Type B pancreatic cell (in vitro differentiated cells): ENCODE measurements at places on chromosomes 16 and 17.

DNA sequence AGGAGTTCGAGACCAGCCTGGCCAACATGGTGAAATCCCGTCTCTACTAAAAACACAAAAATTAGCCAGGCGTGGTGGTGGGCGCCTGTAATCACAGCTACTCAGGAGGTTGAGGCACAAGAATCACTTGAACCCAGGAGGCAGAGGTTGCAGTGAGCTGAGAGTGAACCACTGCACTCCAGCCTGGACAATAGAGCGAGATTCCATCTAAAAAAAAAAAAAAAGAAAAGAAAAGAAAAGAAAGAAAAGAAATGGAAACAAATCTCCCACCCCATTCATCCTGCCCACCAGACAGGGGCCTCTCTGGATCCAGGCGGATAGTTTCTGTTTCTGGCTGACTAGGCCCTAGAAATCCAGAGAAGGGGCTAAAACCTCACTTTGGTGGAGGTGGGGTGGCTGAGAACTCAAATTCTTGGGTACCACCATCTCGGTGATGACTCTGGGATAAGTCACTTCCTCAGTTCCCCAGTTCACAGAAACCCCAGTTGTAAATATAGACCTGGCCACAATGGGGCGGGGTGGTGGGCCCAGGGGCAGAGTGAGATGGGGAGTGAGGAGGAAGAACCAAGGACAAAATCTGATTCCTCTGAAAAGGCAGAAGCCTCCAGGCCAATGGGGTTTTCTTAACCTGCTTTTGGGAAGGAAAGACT lies 22.2 kb downstream of the SOCS1 start:
- DNase-seq: no peak

DNA sequence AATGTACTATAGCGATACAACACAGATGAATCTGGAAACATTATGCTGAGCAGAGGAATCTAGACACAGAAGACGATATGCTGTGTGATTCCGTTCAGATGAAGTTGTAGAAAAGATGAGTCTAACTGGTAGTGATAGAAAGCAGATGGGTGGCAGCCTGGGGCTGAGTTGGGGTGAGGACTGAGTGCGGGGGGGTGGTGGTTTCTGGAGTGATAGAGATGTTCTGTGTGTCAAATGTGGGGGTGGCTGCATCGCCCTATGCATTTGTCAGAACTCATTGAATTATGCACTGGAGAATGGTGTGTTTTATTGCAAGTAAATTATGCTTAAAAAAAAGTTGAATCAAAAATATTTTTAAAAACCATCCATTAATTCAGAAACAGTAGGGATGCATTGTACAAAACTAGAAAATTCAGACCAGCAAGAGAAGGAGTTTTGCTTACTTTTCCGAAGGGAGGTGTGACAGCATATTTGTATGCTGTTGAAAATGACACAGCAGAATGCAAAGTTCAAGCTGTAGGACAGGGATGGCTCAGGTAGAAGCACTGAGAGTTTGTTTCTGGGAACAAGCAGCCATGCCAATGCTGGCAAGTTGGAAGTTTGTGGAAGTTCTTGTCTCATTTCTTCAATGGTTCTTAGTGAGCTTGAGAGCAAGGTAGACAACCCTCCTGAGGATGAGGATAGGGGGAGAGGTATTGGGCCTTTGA lies 13.0 kb upstream of the DRG2 start:
- DNase-seq: no peak

- DNase-seq: no peak
Observed at GRCh38 chr17:5962371-5962770, 107.8 kb upstream of the WSCD1 start.

DNA sequence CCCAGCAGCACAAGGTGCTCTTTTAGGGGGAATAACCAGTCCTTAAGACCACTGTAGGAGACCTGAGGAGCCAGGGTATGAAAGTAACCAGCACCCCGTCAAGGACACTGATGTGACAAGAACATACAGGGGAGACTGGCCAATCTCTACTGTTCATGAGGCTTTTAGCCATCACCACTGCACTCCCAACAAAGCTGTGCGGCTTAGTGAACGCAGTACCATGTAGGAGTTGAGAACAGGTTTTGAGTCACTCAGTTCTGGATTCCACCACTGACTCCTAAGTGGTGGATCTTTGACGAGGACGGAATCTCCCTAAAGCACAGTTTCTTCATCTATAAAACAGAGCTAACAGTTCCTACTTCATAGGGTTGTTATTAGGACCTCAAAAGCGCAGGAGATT lies 26.8 kb downstream of the COG4 start:
- DNase-seq: no peak

GRCh38 chr17:64356776-64357175 lies 33.9 kb downstream of the PECAM1 start:
- no peak for DNase-seq

DNA sequence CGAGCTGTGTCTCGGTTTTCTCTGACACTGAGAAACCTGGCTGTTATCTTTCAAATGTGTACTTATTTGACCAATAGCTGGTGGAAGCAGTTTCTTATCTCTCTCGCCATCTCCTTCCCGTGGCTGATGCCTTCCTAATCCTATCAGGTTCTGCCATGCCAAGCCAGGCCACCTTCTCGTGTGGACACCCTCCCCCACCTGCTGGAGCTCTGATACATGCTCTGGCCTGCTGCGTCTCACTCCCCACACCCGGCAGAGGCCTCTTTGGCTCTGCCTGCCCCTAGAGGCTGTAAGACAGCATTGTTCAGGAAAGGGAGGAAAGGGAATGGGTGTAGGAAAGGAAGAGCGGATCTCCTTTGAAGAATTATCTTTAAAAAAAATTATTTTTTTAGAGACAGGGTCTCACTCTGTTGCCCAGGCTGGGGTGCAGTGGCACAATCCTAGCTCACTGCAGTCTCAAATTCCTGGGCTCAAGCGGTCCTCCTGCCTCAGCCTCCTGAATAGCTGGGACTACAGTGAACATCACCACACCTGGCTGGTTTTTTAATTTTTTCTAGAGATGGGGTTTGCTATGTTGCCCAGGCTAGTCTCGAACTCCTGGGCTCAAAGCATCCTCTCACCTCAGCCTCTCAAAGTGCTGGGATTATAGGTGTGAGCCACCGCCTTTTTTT lies 7.5 kb upstream of the ARMC5 start:
- no peak for DNase-seq

GRCh38 chr17:13973960-13974651 lies 95.2 kb upstream of the COX10 start:
- DNase-seq: no peak
